ENCODE measurements at places on chromosomes 12 and 14. TPM values are rescaled to one million over a fixed set of nuclear protein-coding genes. Genes with fewer than 3 reads are reported as not detected.

DNA sequence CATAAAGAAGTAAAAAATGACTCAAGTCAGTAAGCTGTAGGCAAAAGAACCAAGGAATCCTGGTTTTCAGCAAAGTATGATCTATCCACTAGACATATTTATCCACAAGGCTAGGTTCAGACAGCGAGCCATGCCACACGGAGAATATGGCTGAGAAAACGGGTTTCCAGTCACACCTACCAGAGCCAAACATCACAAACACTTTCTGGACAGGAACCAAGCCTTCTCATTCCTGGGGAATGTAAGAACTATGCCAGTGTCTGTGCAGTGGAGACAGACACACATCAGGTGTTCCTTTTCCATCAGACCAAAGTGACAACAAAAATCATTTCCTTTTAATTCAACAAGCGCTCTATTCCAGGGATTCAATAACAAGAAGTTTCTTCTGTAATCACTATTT, 41.1 kb downstream of the AREL1 start:
- DNase-seq = no peak

The FANCM gene
- total RNA-seq = 20.2 TPM

The AICDA gene
- not detected for total RNA-seq

The DCP1B gene
- total RNA-seq = 12.8 TPM

The FAM186B gene
- 0.18 TPM for total RNA-seq

The RAB15 gene
- total RNA-seq = 3.6 TPM

The ANO2 gene
- total RNA-seq = not detected

- DNase-seq = peak; percentile 68
Measured at GRCh38 chr14:76784881-76785280, 23.6 kb downstream of the VASH1 start.

DNA sequence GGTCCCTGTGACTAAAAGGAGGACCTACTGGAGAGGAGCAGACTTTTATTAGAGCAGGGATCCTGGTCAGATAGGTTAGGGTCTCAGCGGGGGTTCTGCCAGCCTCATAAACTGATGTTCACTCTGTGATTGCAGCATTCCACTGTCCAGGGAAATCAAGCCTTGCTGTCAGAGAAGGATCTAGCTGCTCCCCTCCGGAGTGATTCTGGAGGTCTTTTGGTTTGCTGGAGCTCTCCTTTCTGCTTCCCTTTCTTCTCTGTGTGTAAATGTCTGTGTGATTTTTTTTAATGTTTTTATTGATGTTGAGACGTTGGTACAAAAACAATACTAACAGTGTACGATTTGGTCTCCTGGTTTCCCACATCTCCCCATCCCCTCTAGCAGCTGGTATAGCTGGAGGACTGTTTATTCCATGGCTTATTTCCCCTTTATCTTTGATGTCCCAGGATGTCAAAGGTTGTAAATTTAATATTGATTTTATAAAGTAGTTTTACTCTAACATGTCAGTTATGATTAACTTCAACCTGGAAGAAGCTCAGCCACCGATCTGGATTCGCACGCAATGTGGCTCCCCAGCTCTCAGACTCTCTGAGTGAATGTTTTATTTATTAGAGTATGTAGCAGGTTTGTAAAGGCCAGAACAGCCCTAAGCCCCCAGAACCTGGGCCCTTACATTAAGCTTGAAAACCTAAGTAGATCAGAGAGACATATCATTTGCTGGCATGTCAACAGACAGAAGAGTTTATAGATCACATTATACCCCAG, 202.3 kb upstream of the G2E3 start:
- DNase-seq = no peak

The PMEL gene
- 0.10 TPM for total RNA-seq

DNA sequence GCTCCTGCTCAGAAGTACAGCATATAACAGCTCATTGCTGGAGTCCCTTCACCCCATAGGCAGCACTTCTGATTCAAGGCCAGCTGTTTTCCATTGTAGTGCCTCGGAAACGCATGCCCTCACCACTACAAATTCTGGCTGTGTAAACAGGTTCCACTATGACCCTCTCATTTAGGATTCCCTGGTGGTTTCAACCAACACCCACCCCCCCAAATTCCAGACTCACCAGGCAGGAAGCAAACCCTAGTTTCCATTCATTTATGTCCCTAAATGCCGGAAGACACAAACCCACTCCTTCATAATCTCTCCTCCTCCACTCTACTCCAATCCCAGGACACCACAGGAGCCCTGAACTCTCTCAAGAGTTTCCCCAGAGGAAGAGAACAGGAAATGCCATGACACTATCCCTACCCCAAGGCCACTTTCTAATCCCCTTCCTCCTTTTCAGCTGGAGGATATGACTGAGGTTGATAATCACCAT, 75.9 kb upstream of the TMPO start:
- no peak for DNase-seq

DNA sequence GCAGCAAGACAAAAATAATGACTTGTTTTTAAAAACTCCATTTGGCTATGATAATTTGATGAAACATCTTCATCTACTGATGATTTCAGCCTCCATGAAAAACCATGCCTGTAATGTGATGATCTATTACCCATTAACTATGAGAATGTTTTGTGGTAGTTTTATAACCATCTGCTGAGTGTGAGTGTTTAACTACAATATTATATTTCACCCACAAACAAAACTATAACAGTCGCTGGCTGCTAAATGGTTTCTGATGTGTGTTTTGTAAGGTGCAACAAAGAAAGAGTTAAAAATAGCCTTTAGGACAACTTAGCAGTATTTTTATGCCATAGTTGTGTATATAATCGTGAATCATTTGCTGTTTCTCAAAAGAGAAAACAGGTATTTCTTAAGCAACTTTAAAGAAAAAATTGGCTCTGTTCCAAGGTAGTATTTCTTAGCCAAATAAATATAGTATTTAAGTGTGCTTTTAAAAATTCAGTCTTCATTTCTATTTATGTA, 4.9 kb downstream of the PTHLH start:
- DNase-seq = no peak

GRCh38 chr14:34003691-34004090, 52.8 kb upstream of the EGLN3 start:
- no peak for DNase-seq

The RNASE3 gene
- not detected for total RNA-seq

The OTX2 gene
- not detected for total RNA-seq

- no peak for DNase-seq
Measured at GRCh38 chr14:75579338-75579864, 981 bp downstream of the FLVCR2 start.

DNA sequence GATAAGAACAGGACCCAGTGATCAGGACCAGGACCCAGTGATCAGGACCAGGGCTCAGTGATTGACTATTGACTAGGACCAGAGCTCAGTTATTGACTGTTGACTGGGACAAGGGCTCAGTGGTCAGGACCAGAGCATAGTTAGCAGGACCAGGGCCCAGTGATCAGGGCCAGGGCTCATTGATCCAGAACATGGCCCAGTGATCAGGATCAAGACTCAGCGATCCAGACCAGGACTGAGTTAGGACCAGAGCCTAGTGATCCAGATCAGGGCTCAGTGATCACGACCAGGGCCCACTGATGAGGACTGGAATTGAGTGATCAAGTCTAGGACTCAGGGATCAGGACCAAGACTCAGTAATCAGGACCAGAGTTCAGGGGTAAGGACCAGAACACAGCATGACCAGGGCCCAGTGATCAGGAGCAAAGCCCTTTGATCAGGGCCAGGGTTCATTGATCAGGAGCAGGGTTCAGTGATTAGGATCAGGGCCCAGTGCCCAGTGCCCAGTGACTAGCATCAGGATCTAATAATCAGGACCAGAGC, 176.0 kb downstream of the TMEM121 start:
- DNase-seq = no peak

The PPFIA2 gene
- total RNA-seq = not detected

DNA sequence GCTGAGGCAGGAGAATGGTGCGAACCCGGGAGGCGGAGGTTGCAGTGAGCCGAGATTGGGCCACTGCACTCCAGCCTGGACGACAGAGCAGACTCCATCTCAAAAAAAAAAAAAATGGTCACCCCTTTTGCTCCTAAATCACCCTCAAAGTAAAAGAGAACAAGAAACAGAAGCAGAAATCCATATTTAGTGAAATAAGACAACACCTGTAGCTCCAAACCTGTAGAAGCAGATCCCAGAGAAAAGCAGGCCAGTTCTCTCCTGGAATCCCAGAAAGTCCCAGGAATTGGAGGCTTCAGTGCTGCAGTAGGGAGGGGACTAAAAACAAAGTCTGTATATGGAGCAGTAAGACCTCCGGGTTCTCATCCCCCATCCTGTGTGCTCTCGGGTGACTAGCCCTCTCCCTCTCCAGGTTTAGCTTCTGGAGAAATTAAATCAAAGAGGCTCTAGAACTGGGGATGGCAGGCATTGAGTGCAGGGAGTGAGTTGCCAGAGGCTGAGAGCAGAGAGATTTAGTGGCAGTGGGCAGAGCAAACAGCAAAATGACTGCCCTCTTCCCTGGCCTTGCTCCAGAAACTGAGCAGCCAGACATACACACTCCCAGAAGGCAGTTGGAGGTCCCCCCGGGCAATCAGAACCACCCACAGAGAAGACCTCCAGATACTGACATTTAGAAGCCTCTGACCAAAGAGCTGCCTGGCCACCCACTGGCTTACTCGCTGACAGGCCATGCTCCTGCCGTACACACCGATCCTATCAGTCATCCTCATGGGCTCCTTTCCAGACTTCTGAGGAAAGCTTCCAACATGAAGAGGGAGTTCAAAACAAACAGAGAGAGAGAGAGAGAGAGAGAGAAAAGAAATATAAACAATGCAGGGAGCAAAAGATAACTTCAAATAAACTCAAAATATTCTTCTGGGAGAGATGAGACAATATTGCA, 6.3 kb upstream of the MLXIP start:
- no peak for DNase-seq

DNA sequence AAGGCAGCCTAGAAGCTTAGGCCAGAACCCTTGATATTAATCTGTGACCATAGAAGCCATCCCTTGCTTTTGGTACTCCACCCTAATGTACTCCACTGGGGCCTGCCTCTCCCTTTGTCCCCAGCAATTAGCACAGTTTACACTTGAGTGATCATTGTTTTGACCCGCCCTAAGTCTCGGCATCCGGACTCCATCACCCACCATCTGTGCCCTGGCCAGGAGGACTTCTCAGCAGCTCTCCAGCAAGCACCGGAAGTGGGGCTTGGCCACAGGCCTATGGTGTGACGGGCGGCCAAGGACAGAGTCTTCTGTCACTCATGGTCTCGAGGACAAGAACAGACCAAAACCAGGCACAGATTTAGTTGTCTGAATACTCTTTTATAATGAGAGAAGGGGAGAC, 126.5 kb upstream of the NTF3 start:
- DNase-seq = no peak

All from activated CD8-positive, alpha-beta T cell treated with anti-CD3 and anti-CD28 coated beads, Interleukin-2, amount 10 ng/mL, durations not matched to agents 7 days and 5 days (primary cell).